ENCODE measurements at places on chromosomes 16 and 17. TPM values are rescaled to one million over a fixed set of nuclear protein-coding genes. Genes with fewer than 3 reads are reported as not detected.
A peak's percentile ranks its signal among the peaks of the same experiment; 100 is the strongest.

- DNase-seq: peak; percentile 93
Measured at GRCh38 chr17:56977673-56978395, at the start of gene SCPEP1. SCPEP1 (plus strand) TSS chr17:56978131; CDS start chr17:56978160, 29 bp downstream.

GRCh38 chr16:4976079-4976478 is 17.9 kb downstream of the SEC14L5 start:
- DNase-seq: peak; percentile 1

GRCh38 chr16:70685938-70686375 is at the start of gene MTSS2:
MTSS2 (minus strand) TSS chr16:70686053; CDS start chr16:70685791, 262 bp downstream.
- DNase-seq: peak; percentile 97

DNA sequence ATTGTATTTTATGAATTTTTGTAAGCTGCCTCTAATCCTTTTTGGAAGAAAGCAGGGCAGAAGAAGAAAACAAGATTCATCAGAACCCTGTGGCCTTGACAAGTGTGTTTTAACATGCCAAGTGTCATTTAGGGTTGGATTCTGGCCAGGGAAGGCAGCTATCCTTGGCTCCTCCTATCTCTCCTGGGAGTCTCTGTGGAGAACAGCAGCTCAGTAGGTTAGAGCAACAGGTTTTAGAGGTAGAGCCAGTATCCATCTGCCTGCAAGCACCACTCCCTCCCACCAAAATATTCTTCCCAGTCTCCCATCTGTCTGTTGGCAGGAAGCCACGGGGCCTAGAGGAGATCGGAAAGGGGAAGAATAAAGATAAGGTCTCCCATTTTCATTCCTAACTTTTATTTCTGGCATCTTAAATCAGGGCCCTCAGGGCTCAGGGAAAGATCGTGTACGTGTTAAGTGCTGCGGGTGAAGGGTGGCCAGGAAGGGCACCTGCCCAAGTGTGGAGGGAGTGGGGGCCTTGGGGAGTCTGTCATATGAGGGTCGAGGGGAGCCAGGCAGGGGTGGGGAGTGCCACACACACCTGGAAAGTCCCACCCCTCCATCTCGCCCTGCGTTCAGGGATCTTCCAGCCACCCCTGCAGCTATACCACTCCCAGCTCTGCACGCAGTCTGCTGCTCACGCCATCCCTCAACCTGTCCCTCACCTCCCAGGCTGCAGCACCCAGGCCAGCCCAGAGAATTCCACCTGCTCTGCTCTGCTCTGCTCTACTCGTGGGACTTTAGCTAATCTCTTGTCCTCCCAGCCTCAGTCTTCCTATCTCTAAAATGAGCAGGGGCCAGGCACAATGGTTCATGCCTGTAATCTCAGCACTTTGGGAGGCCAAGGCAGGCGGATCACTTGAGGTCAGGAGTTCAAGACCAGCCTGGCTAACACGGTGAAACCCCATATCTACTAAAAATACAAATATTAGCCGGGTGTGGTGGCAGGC is 17.1 kb upstream of the CPSF4L start:
- no peak for DNase-seq

- peak; percentile 71 for DNase-seq
Measured at GRCh38 chr17:41530062-41531048, 2.2 kb upstream of the KRT19 start.

GRCh38 chr17:39955726-39956225 is 7.0 kb upstream of the GSDMA start:
- no peak for DNase-seq

GRCh38 chr16:10776280-10776679 is 32.6 kb downstream of the NUBP1 start:
- no peak for DNase-seq

CCL8 gene
- total RNA-seq: 3.6 TPM

DNA sequence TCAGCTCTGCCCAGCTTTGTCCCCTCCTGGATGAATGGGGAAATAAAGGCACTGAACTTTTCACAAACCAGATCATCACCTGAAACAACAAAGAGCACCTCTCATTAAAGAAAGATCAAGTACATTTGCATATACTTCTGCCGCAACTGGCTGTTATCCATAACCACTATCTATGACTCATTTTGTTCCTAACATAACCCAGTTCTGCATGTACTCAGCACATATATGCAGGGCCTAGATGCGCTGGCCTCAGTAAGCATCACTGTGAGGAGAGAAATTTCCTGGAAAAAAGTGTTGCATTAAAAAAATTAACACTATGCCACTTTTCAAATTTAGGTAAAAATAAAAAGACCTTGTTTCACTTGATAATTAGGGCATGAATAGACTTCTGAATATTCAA is 1718.4 kb downstream of the TP53TG3F start:
- no peak for DNase-seq

- no peak for DNase-seq
Measured at GRCh38 chr16:65426484-65426883, 304.6 kb upstream of the CDH11 start.

DNA sequence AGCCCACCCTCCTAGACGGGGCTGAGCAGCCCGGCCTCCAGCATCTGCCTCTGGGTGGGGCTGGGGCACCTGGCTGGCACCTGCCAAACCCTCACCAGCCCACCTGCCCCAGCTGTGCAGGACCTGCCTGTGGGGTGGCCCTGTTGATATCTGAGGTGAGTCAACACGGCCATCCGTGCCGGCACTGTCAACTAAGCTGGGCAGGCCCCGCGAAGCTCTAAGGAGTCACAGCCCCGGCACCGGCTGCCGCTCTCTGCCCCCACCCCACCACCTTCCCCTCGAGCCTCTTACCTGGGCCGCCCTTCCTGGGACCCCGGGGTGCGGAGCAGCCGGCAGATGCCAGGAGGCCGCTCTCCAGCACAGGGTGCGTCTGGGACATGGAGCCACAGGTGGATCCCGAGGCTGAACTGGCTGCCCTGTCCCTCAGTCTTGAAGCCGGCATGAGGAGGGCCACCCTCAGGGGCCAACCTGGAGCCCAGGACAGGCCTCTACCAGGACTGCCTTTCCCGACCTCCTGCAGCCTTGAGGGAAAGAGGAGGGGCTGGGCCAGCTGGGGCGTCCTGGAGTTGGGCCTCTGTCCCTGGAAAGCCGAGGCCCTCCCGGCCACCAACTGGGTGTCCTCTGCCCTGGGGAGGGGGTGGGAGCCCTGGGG is 515 bp downstream of the CBFA2T3 start:
- DNase-seq: no peak

GRCh38 chr16:79348521-79349306 is 251.8 kb downstream of the MAF start:
- no peak for DNase-seq

DNA sequence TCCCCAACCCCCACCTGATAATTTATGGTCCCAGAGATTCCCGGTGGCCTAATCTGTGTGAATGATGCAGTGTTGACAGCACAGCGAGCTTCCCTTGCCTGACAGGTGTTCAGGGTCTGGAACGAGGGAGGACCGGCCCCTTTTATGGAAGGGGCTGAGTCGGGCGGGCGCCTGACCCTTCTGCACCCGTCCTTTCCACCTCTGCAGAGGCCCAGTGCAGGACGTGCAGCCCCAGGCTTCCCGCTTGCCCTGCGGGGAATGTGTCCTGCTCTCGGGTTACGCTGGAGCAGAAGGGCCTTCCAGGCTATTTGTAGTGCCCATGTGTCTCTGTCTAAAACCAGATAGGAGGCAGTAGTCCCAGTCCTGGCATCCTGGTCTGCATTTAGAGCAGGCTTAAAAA is 16.2 kb downstream of the SMTNL2 start:
- DNase-seq: no peak

- peak; percentile 93 for DNase-seq
Measured at GRCh38 chr16:69924777-69925191, 26.4 kb upstream of the CLEC18A start.

DNA sequence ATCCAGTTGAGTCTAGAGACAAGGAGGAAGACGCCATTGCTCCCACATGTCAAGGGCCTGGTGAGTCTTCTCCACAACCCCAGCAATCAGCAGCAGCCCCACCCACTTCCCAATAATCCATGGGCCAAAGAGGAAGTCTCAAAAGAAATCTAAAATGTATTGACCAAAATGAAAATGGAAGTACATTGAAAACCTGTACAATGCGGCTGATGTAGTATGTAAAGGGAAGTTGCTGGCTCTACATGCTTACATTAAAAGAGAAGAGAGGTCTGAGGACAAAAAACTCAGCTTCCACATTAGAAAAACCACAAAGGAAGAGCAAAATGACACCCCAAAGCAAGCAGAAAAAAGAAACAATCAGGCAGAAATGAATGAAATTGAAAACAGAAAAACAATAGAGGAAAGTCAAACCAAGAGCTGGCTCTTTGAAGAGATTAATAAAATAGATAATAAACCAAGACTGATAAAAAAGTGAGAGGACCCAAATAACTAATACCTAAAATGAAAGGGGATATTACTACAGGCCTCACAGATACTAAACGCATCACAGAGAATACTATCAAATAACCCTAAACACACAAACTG is 100.6 kb upstream of the METRNL start:
- DNase-seq: no peak

MYO15A gene
- 3.1 TPM for total RNA-seq

Data from aorta (tissue), 5 donors.